Smooth muscle cell of the umbilical artery (primary cell): ENCODE measurements at places on chromosomes 7 and 10. TPM values are rescaled to one million over a fixed set of nuclear protein-coding genes. Genes with fewer than 3 reads are reported as not detected.

POLR2J3 gene
- 18.4 and 21.8 TPM in 2 replicates for total RNA-seq

DGKB gene
- total RNA-seq: 0.59 and 1.2 TPM in 2 replicates

CHAT gene
- not detected in 2 replicates for total RNA-seq

ARHGAP22 gene
- 31.8 and 196 TPM in 2 replicates for total RNA-seq

ADAM22 gene
- total RNA-seq: 0.89 and 1.8 TPM in 2 replicates

ZMIZ2 gene
- 9.8 and 21.3 TPM in 2 replicates for total RNA-seq

PTPN20 gene
- total RNA-seq: 0.59 and 2.4 TPM in 2 replicates

FKBP6 gene
- not detected in 2 replicates for total RNA-seq

PRPS1L1 gene
- not detected in 2 replicates for total RNA-seq

SPDYE9 gene
- total RNA-seq: not detected in 2 replicates

PNLIPRP1 gene
- total RNA-seq: not detected in 2 replicates

RBM28 gene
- 19.0 and 24.4 TPM in 2 replicates for total RNA-seq

PLEKHA8 gene
- total RNA-seq: 15.7 and 18.8 TPM in 2 replicates

CCDC201 gene
- total RNA-seq: not detected in 2 replicates

ADO gene
- 25.8 TPM in 2 replicates for total RNA-seq

RBM20 gene
- 0.18 and 0.59 TPM in 2 replicates for total RNA-seq

GJC3 gene
- not detected in 2 replicates for total RNA-seq

SPAM1 gene
- not detected in 2 replicates for total RNA-seq

C10orf105 gene
- total RNA-seq: not detected in 2 replicates

ZNF804B gene
- not detected in 2 replicates for total RNA-seq

PDK4 gene
- under 0.01 TPM in 1 of 2 replicates, not detected in the other for total RNA-seq

TMEM178B gene
- under 0.01 and 0.18 TPM in 2 replicates for total RNA-seq

SLK gene
- total RNA-seq: 43.1 and 55.2 TPM in 2 replicates

POR gene
- total RNA-seq: 42.5 and 46.4 TPM in 2 replicates

BLVRA gene
- 26.7 and 31.5 TPM in 2 replicates for total RNA-seq

PEX1 gene
- total RNA-seq: 19.3 and 20.5 TPM in 2 replicates

STEAP1 gene
- 12.5 and 20.5 TPM in 2 replicates for total RNA-seq
